Fibroblast of lung (primary cell): ENCODE measurements at places on chromosomes 4 and X. TPM values are rescaled to one million over a fixed set of nuclear protein-coding genes. Genes with fewer than 3 reads are reported as not detected.

DNA sequence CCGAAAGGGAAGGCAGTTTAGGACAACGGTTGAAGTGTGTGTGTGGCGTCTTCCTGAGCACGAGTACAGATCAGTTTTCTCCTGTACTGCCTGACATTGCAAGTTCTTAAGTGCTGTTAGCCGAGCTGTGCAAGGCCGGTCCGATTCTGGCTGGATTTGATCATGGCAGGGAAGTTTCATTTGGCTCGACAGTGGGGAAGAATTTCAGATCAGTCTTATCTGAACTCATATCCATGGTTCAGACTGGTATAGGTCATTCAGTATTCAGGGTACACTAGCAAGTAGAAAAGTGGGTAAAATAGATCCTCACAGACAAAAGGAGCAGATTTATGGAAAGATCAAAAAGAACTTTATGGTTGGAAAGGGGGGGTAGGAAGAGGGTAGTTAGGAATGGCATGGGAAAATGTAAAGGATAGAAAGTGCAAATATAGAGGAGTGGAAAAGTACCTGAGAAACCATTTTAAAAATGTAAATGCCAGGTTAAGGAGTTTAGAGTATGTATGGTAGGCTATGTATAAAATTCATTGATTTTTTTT, 716 bp downstream of the THAP9 start:
- H3K4me3 ChIP-seq: peak overlapping the region; percentile 92
- no peak for DNase-seq
- H3K36me3 ChIP-seq: no peaks in the 10 kb centered on the region
- H3K27ac ChIP-seq: peak overlapping the region; percentile 99
- H3K27me3 ChIP-seq: no peaks in the 10 kb centered on the region

The VSIG1 gene
- not detected in 2 replicates for total RNA-seq

The UGT2B15 gene
- not detected in 2 replicates for total RNA-seq

DNA sequence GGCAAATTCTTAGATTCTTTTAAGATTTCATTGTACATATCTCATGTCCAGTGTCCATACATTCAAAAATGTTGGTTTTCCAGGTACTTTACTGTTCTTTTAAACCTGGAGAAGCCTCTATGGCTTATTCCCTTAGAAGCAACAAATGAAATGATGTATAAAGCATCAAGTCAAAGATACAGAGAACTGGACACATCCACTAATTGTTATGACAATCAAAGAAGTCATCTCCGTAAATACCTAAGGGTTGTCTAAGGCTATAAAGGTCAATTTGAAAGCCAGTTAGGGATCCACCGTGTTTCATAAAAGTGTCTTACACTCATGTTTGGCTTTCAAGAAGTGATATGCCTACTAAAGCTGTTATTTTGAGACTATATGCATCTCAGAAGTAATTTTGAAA, 32.4 kb downstream of the UBE2D3 start:
- H3K36me3 ChIP-seq: peaks cover 11% of the 10 kb centered on the region
- DNase-seq: no peak
- H3K27ac ChIP-seq: no peak overlapping the region
- H3K4me3 ChIP-seq: no peak overlapping the region
- H3K4me1 ChIP-seq: no peaks in the 10 kb centered on the region
- H3K27me3 ChIP-seq: no peaks in the 10 kb centered on the region

The YY2 gene
- total RNA-seq: 1.0 and 2.8 TPM in 2 replicates

The CCDC120 gene
- 0.51 and 0.66 TPM in 2 replicates for total RNA-seq

DNA sequence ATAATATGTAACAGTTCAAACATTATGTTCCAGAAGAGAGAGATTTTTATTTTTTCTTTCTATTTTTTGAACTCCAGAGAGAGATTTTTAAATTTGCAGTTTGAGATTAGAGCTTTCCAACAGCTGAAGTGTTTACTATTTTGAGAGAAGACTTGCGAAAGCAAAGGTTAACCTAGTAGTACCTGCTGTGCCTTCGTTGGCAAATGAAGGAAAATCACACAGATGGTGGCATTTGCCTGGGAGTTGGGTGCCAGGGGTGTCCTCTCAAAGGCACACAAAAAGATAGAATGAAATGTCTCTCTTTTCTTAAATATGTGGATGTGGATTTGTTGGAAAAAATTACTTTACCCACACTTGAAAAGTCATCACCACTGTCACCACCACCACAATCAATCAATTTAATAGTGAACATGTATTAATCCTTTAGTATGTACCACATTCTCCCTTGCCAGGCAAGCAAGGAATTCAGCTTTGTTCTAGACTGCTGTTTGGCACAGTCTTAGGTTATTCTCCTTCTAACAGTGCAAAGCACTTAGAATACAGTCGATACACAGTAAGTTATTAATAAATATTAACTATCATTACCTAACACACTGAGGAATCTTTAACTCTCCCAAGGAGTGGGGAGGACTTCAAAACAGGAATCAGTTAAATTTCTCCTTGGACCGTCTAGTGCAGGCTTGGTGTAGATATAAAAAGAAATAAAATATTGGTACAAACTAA, 838.2 kb upstream of the FTHL17 start:
- no peaks in the 10 kb centered on the region for H3K27me3 ChIP-seq
- H3K4me1 ChIP-seq: no peaks in the 10 kb centered on the region
- no peak for DNase-seq
- no peak overlapping the region for H3K4me3 ChIP-seq
- H3K36me3 ChIP-seq: no peaks in the 10 kb centered on the region
- no peak overlapping the region for H3K27ac ChIP-seq
